Bronchial epithelial cell (primary cell): ENCODE measurements at places on chromosomes 7 and 10. TPM values are rescaled to one million over a fixed set of nuclear protein-coding genes. Genes with fewer than 3 reads are reported as not detected.

MYO3A gene
- total RNA-seq = not detected in 2 replicates

NPSR1 gene
- total RNA-seq = not detected in 2 replicates

C7orf33 gene
- total RNA-seq = not detected in 2 replicates

TRIM56 gene
- 6.6 and 12.5 TPM in 2 replicates for total RNA-seq

ERVW-1 gene
- not detected in 2 replicates for total RNA-seq

STEAP4 gene
- total RNA-seq = 3.5 and 3.9 TPM in 2 replicates

TBXAS1 gene
- total RNA-seq = 0.26 and 0.38 TPM in 2 replicates
